ENCODE measurements at places on chromosomes 5 and 9.

DNA sequence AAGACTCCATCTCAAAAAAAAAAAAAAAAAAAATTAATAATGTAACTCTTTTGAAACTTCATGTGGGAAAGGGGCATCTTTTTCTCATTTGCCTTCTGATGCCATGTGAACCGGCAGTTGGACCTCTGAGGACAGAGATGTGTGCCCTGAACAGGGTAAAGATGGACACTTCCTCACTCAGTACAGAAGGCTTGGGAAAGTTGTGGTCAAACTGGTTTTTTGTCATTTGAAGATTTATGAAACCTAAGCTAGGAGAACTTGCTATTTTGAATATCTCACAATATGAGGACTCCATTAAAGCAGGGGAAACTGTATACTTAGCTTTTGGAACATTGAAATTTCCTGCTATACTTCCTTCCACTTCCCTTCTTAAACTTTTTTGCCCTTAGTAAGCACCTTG lies 147.5 kb upstream of the ALDH1B1 start:
- no peak for DNase-seq

GRCh38 chr5:109155625-109156024 lies 254.1 kb downstream of the PJA2 start:
- DNase-seq, result no peak

DNA sequence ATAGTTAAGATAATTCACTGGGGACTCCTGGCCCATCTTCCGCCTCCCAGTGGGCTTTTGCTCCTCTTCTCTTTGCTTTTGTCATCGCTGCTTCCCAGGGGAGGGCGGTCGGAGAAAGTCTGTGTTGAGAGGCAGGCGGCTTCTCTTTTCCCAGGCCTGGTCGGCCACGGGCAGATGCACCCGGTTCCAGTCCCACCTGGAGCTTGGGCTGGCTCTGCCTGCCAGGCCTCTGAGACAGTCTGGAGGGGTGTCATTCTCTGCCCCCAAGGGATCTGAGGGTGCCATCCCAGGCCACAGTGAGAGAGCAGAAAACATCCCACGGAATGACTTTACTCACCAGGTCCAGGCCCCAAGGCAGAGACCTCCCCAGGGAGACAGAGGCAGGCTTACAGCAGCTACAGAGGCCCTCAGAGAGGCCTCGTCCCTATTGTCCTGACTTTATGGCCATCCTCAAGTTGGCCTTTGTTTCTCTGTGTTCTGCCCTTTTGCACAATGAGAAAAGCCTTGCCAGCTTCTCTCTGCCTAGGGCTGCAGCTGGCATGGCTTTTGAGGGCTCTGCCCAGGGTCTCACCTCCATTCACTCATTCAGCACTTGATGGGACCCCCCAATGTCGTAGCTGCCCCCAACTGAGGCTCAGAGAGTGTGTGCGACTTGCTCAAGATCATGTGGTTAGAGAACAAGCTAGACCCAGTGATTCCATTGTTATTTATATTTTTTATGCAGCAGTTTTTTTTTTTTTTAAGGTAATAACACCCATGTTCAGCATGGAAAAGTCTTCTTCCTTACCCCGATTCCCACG lies 44.2 kb upstream of the BOD1 start:
- DNase-seq, result no peak

DNA sequence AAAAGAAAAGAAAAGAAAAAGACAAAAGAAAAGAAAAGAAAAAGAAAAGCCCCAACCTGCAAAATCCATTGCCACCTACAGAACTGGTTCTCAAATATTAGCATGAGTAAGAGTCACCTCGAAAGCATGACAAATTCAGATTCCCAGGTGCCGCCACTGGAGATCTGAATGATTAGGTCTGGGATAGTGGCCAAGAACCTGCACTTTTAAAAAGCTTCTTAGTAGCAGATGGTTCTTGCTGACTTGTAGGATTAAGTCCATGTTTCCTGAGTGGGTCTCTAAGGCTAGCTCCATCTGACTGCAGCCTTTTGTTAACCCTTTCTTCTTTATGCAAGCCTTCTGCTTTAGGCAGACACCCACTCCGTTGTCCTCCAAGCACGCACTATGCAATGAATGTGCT lies 178.5 kb upstream of the CDH18 start:
- no peak for DNase-seq

GRCh38 chr5:60036192-60036938 lies 142.8 kb upstream of the PDE4D start:
- DNase-seq, result no peak

DNA sequence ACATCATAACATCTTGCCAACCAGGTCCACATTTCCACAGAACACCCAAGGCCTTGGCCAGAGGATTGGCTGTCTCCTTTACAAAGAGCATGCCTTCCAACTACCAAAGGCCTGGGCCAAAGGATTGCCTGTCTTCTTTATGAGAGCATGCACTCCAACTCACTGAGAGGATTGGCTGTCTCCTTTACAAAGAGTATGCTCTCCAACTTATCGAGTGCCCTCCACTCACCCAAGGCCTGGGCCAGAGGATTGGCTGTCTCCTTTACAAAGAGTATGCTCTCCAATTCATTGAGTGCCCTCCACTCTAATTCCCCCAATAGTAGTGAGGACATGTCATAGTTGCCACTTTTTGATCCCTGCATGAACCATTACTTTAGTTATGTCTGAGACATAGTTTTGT lies 79.9 kb upstream of the TAS2R1 start:
- DNase-seq, result no peak

GRCh38 chr9:105073147-105073546 lies 145.2 kb upstream of the ABCA1 start:
- DNase-seq, result no peak

DNA sequence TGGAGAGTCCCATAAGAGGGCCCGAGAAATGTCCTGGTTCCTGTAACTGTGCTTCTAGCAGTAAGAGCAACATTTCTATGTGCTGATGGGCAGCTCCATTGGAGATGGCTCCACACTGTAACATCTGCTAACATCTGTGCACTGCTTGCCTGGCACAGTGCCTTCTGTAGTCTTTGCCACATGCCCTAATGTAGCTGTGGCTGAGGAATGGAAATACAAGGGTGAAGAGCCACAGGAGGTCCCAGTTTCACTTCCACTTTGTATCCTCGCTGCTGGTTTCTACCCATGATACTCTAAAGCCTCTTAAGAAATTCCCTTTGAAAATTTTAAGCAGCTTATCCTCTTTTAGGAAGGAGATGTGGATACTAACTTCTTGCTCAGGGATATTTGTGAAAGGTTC lies 97.4 kb downstream of the HOMER1 start:
- no peak for DNase-seq

DNA sequence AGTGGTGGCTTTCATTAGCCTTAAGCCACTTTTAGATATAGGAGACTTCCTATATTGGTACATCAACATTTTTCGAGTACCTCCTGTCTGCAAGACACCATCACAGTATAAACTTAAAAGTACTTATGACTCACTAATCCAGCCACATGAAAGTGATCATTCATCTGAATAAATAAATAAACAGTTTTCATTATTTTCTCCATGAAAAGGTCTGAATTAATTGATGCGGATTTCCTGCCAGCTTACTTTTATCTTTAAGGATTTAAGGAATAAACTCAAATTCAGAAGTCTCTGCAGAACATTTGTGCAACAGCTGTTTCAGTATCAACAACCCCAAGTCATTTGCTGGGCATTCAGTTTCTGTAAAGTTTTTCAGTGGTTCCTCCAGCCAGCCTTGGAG lies 4.0 kb downstream of the SAP30L start:
- no peak for DNase-seq

GRCh38 chr5:126857472-126858410 lies 80.8 kb downstream of the LMNB1 start:
- DNase-seq, result peak; percentile 54

Data from GM23338 (cell line).